Neural progenitor cell (in vitro differentiated cells): ENCODE measurements at places on chromosomes 5 and 9. TPM values are rescaled to one million over a fixed set of nuclear protein-coding genes. Genes with fewer than 3 reads are reported as not detected.
A peak's percentile ranks its signal among the peaks of the same experiment; 100 is the strongest.

Gene LCN12
- 0.19 TPM in 1 of 2 replicates, not detected in the other for total RNA-seq

DNA sequence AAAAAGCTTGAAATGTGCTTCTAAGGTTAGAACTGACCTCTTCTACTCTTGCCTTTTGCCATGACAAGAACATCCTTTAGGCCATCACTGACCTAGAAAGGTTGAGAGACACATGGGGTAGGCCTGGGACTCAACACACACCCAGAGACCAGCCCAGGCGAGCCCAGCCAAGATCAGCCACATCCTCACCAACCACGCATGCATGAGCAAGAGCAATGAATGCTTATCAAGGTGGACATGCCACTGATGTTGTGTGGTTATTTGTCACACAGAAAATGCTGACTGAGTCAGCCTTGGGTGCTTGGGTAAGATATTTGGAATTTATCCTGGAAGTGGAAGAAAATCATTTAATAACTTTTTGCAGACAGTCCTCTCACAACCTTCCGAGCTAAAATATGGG, 39.4 kb downstream of the SMIM23 start:
- no peak for DNase-seq

GRCh38 chr5:158953929-158954534, 145.7 kb downstream of the EBF1 start:
- DNase-seq, result no peak

DNA sequence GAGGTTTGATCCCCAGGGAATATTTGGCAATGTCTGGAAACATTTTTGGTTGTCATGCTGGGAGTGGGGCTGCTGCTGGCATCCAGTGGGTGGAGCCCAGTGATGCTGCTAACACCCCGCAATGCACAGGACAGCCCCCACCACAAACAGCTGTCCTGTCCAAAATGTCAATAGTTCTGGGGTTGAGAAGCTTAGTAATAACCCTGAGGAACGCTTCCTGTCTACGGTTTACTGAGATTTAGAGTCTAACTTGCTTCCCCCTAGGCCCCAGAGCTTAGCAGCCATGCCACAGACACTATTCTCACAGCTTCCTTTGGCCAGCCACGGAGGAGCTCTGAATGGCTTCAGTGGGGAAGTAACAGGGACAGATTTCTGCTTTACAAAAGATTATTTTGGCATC, 66.5 kb downstream of the MSX2 start:
- DNase-seq, result no peak

GRCh38 chr5:159123700-159124099, 24.0 kb upstream of the EBF1 start:
- DNase-seq, result no peak

DNA sequence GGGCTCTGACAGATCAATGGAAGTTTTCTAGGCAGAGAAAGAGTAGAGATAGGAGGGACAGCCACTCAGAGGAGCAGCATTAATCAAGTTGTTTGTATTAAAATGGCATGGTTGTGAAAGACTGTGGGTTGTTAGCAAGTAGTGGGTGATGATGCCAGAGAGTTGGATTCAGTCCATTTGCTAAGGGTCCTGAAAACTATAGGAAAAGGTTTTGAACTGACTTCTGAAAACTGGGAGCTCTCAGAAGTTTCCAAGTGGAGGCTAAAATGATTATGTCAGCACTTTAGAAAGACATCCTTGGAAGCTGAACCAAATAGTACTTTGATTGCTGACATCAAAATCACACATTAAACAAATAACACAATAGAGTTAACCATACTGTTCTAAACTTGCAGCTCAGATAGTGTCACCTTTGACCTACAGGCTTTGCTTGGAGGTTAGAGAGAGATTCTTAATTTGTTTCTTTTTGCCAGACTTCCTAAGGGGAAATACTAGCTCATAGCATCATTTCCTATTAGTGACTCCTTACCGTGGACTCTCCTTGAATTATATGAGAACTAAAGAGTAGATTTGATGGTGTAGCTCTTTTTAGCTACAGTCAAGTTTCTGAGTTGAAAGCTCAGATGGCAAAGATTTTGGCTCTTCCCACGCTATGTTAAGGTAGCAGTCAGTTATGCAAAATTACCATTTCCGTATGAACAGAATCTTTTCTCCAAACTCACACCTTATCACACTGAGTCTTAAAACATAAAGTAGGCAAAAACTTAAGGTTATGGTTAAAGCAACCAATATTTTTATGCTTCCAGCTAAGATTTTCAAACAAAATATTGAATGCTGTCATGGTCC, 277.1 kb downstream of the NR3C1 start:
- no peak for DNase-seq

Gene IRX1
- total RNA-seq, result 0.95 and 7.6 TPM in 2 replicates

GRCh38 chr9:21560281-21560745, 78.2 kb upstream of the IFNE start:
- DNase-seq, result no peak

DNA sequence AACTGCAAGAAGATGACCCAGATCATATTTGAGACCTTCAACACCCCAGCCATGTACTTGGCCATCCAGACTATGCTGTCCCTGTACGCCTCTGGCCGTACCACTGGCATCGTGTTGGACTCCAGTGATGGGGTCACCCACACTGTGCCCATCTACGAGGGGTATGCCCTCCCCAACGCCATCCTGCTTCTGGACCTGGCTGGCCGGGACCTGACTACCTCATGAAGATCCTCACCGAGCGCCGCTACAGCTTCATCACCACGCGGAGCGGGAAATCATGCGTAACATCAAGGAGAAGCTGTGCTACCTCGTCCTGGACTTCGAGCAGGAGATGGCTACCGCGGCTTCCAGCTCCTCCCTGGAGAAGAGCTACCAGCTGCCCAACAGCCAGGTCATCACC, 9.1 kb upstream of the TBCA start:
- DNase-seq, result no peak

Gene C9orf43
- 0.50 and 1.3 TPM in 2 replicates for total RNA-seq

- no peak for DNase-seq
Measured at GRCh38 chr9:78189001-78189400, 46.9 kb upstream of the CEP78 start.

Gene TERT
- 2.4 and 14.8 TPM in 2 replicates for total RNA-seq

Gene FGF10
- 0.37 and 1.3 TPM in 2 replicates for total RNA-seq

Gene SPAAR
- total RNA-seq, result 0.22 TPM in 1 of 2 replicates, not detected in the other

GRCh38 chr5:12794476-12795332, 890.5 kb upstream of the CTNND2 start:
- DNase-seq, result no peak

Gene SARDH
- total RNA-seq, result 3.9 and 9.2 TPM in 2 replicates

- DNase-seq, result no peak
Measured at GRCh38 chr9:127018935-127019334, 103.5 kb downstream of the ANGPTL2 start.

DNA sequence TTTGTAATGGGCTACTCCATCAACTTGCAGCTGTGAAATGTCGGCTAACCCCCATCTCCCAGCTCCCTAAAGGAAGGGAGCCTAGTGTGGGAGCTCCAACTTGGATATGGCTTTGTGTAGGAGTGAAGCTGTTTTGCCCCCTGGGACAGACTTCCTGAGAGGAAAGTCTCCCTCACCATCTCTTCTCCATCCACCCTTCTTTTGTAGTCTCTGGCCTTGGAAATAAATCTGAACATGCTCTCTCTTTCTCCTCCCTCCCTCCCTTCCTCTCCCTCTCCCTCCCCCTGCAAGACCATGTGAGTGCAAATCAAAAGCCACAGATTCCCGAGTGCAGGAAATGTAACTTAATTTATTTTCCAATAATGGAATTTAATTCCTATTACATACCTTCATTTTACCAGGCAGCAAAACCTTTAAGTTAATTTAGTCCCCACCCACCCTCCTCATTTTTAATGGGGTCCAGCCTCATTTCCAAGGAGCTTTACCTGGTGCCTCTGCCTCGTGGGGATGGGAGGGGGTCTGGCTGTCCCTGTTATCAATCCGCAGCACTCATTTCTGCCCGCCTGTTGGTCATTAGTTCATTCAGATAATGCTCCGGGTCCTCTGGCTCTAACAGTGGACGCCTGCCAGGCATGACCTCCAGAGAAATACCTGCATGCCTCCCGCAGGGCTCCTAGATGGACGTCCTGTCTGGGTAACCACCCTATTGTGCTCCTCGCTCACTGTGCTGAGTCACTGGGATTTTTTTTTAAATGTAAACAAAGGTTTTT, 122.9 kb upstream of the TAF11L2 start:
- DNase-seq, result no peak

Gene ACSL6
- not detected in 2 replicates for total RNA-seq

Gene NPR2
- 5.6 and 8.6 TPM in 2 replicates for total RNA-seq

Gene STPG3
- not detected in 2 replicates for total RNA-seq

DNA sequence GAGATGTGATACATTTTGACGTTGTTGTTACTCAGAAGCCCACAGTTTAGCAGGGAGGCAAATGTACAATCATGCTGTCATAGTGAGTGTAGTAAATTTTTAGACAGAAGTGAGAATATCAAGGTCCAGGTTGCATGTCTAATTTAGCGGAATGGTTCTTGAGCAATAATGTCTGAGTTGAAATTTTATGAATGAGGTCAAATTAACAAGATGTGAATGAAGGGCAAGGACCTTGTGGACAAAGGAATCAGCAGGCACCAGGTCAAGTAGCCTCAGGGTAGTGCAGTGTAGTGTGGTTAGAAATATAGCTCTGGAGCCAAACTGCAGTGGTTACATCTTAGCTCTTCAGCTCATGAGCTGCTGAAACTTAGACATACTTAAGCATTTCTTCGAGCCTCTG, 36.2 kb downstream of the TNFSF8 start:
- no peak for DNase-seq

GRCh38 chr9:98580956-98581355, 127.8 kb downstream of the GABBR2 start:
- no peak for DNase-seq

- DNase-seq, result no peak
Measured at GRCh38 chr5:9932770-9933169, 302.6 kb upstream of the TAS2R1 start.

Gene DDX4
- 0.09 TPM in 1 of 2 replicates, not detected in the other for total RNA-seq

Gene ASPN
- not detected in 2 replicates for total RNA-seq

DNA sequence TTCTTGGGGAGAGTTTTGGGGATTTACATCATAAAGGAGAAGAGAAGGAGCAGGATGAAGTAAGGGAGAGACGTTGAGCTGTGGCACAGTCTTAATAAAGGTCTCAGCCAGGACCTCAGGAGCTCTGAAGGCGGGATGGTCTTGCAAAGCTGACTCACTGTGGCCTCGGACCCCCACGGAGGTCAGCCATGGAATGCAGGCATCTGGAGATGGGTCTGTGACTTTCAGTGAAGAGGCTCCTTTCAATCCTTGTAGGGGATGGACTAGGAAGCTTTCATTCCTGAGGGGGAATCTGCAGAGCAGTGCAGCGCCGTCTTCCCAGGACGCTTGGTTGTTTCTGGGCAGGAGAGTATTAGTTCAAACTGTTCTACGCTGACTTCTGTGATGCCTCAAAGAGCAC, 65.7 kb upstream of the BASP1 start:
- peak; percentile 46 for DNase-seq

DNA sequence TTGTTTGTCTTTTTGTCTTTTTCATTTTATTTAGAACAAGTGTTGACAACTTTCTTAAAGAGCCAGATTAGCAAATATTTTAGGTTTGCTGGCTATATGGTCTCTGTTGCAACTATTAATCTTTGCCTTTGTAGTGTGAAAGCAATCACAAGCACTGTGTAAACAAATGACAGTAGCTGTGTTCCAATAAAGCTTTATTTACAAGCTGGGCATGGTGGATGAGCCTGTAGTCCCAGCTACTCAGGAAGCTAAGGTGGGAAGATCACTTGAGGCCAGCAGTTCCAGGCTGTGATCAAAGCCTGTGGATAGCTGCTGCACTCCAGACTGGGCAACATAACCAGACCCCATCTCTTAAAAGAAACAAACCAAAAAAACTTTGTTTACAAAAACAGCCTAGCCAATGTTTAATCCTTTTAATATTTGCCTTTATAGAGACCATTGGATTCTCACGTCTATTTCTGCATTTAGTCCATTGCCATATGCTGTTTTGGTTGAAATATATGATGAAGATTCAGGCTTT, 2.5 kb downstream of the C5orf22 start:
- DNase-seq, result no peak

DNA sequence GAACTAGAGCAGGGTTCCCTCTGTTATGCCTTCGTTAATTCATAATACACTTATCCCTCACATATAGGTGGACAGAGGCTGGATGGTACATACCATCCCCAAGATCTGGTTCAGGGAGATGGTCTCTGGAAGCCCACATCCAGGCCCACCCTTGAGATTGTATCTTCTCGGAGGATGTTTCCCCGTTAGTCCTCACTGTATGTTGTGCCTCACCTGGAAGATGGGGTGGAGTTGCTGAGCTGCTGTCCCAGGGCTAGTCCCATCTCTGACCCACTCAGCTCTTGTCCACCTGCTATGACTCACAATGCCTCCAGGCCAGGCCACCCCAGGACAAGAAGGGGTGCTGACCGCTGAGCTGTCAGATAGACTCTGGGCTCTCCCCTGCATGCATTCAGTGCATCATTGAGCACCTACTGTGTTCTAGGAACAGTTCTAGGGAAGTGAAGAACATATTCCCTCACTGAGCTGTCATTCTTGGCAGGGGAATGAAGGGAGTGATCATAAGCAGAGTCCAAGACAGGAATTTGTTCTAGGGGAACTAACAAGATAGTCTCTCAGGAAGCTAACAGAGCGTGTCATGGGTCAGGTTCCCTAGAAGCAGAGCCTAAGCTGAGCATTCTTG, at the start of gene CBY3:
TSS of gene CBY3 (minus strand) at position 255 of the 622 bp plus-strand sequence. CDS start at position 139, 116 bp downstream.
- no peak for DNase-seq

Gene SGCD
- total RNA-seq, result under 0.01 TPM in 1 of 2 replicates, not detected in the other

DNA sequence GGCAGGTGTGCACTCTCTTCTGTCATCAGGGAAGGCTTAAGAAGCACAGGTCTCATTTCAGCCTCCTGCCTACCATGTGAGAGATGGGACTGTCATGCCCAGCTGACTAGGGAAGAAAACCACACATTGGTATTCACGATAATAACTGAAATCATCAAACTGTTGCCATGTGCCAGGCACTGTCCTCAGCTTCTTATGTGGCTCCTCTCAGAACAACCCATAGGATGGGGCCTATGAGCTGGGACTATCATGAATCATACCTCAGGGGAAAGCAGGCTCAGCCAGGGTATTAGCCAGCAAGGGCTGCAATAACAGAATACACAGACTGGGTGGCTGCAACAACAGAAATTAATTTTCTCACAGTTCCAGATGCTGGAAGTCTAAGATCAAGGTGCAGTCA, 3.3 kb downstream of the AFAP1L1 start:
- DNase-seq, result no peak

Gene NRG2
- total RNA-seq, result 0.13 and 0.62 TPM in 2 replicates

GRCh38 chr5:128154943-128155342, 71.4 kb downstream of the SLC12A2 start:
- no peak for DNase-seq

- no peak for DNase-seq
Measured at GRCh38 chr5:163399923-163400322, 37.5 kb upstream of the CCNG1 start.

GRCh38 chr5:96812851-96813250, 5.1 kb upstream of the ERAP1 start:
- no peak for DNase-seq

- no peak for DNase-seq
Measured at GRCh38 chr5:58444805-58445204, 15.1 kb downstream of the PLK2 start.

Gene ABLIM3
- not detected in 2 replicates for total RNA-seq

Gene N4BP3
- total RNA-seq, result 4.1 and 12.8 TPM in 2 replicates
